ENCODE measurements at places on chromosomes 2 and 18. TPM values are rescaled to one million over a fixed set of nuclear protein-coding genes. Genes with fewer than 3 reads are reported as not detected.

MOGAT1 gene
- not detected for total RNA-seq

ALPG gene
- total RNA-seq = not detected

ASPRV1 gene
- total RNA-seq = 0.78 TPM

RGPD4 gene
- total RNA-seq = not detected

SH3YL1 gene
- total RNA-seq = 13.2 TPM

ERFE gene
- total RNA-seq = 0.37 TPM

RFTN2 gene
- not detected for total RNA-seq

OBSL1 gene
- 0.45 TPM for total RNA-seq

CNTNAP5 gene
- not detected for total RNA-seq

TSGA10 gene
- total RNA-seq = 6.9 TPM

SNTG2 gene
- 2.5 TPM for total RNA-seq

TRIM43 gene
- not detected for total RNA-seq

PSMA8 gene
- total RNA-seq = 1.2 TPM

CDH20 gene
- total RNA-seq = not detected

LOXHD1 gene
- total RNA-seq = 0.47 TPM

DSG1 gene
- total RNA-seq = not detected

ZNF892 gene
- 3.9 TPM for total RNA-seq

Measured in activated CD8-positive, alpha-beta T cell treated with anti-CD3 and anti-CD28 coated beads, Interleukin-2, amount 10 ng/mL, durations not matched to agents 7 days and 5 days (primary cell).